Urothelium cell line (cell line): ENCODE measurements at places on chromosomes 2 and 18.

DNA sequence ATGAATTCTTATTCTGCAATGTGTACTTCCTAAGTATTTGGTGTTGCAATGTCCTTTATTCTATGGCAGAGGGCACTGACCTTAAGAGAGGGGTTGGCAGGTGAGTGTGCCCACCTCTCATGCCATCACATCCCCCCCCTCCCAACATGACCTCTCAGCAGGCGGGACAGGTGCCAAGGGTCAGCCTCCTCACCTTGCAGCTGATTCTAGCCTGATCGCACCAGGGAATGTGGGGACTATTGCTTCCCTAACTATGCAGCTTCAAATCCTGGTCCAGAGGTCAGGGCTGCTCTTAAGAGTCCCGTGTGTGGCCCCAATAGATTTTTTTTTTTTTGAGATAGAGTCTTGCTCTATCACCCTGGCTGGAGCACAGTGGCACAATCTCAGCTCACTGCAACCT, 9.5 kb downstream of the HJURP start:
- DNase-seq = no peak

- DNase-seq = no peak
Observed at GRCh38 chr2:133948610-133949290, 305.1 kb upstream of the MGAT5 start.

- no peak for DNase-seq
Observed at GRCh38 chr2:110848519-110849030, 116.2 kb downstream of the ACOXL start.

- no peak for DNase-seq
Observed at GRCh38 chr2:127128445-127128904, 21.5 kb upstream of the BIN1 start.

- no peak for DNase-seq
Observed at GRCh38 chr2:101300164-101300563, 8.3 kb downstream of the RNF149 start.

- peak; percentile 35 for DNase-seq
Observed at GRCh38 chr2:82795446-82795845, 1663.6 kb downstream of the SUCLG1 start.

DNA sequence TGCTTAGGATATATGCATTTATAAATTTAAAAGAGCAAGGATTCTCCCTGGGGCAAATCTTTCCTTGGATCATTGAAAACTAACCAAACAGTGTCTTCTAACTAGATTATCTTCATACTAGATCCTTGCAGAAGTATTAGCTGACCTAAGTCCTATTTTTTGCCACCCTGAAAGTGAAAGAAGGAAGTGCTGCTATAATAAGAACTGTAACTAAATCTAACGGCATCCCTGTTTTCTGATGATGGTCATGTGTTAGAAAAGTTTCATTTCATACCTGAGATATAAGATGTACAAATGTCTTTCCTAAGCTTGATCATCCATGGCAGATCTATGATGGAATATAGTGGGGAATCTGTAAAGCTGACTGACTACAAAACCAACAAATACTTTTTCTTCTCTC, 102.7 kb downstream of the MAP2 start:
- DNase-seq = no peak

DNA sequence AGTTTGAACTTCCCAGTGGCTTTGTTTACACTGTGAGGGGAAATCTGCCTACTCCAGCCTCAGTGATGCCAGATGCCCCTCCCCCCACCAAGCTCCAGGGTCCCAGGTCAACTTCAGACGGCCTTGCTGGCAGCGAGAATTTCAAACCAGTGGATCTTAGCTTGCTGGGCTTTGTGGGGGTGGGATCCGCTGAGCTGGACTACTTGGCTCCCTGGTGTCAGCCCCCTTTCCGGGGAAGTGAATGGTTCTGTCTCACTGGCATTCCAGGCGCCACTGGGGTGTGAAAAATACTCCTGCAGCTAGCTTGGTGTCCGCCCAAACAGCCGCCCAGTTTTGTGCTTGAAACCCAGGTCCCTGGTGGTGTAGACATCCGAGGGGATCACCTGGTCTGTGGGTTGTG, 70.0 kb upstream of the NEUROD1 start:
- DNase-seq = no peak

DNA sequence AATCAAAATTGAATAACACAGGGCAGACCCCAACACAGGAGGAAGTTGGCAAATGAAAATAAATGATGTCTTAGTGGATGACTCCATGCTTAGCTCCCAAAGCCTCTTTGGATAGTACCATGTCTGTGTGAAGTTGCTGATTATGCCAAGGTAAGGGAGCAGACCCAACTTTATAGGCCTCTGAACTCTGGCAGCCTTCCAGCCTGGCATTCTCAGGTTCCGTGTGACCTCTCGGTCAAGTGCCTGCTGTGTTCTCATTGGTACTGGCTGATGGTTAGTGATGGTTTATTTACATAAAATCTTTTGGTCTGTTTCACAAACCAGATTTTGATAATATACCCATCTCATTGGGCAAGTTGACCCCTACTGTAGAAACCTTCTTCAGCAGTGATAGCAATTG, 112.2 kb upstream of the TTC39C start:
- DNase-seq = no peak

DNA sequence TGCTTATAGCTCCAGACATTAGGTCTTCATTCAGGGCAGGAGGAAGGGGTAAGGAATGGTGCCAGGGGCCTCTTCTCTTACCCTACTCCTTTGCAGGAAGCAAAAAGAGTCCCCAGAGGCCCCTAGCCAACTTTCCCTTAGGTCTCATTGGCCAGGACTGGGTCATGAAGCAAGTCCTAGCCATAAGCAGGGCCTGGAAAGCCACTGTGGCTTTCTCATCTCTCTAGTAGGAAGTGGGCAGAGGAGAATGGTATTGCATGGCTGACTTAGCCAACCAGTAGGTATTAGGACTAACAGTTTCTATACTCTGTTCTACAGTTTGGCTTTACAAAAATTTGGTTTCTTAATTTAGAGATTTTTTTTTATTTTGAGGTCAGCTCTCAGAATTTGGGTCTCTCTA, 4.8 kb downstream of the FAM228A start:
- DNase-seq = no peak

DNA sequence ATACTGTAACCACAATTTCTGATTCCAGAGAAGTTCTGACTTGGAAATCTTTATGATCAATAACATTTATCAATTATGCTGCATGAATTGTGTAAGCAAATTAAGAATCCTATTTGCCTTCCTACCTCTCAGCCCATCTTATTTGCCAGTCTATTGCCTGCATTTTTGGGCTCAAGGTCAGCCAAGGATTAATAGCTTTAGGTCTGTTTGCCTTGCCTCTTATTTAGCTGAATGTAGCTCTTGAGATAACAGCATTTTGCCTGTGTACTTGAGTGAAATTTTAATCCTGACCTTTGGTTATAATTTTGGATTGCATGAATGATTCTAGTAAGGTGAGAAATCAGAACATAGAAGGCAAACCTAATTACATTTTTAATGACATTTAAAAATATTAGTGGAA, 51.2 kb downstream of the MYO3B start:
- no peak for DNase-seq

- DNase-seq = no peak
Observed at GRCh38 chr2:223930103-223930976, 14.8 kb downstream of the WDFY1 start.

- DNase-seq = no peak
Observed at GRCh38 chr2:233371641-233372040, 17.3 kb downstream of the DGKD start.

GRCh38 chr2:169513926-169514325, 4.4 kb downstream of the KLHL41 start:
- no peak for DNase-seq
